ENCODE measurements at places on chromosomes 5 and 9. TPM values are rescaled to one million over a fixed set of nuclear protein-coding genes. Genes with fewer than 3 reads are reported as not detected.

The SPZ1 gene
- polyA plus RNA-seq = not detected

The AOPEP gene
- polyA plus RNA-seq = 43.0 TPM

The GLDC gene
- 0.81 TPM for polyA plus RNA-seq

The SLC25A2 gene
- polyA plus RNA-seq = 0.10 TPM

The ACOT12 gene
- 0.22 TPM for polyA plus RNA-seq

- DNase-seq = peak; percentile 8
These were observed 43.5 kb upstream of the RASGRF2 start for GRCh38 chr5:80916676-80917075.

DNA sequence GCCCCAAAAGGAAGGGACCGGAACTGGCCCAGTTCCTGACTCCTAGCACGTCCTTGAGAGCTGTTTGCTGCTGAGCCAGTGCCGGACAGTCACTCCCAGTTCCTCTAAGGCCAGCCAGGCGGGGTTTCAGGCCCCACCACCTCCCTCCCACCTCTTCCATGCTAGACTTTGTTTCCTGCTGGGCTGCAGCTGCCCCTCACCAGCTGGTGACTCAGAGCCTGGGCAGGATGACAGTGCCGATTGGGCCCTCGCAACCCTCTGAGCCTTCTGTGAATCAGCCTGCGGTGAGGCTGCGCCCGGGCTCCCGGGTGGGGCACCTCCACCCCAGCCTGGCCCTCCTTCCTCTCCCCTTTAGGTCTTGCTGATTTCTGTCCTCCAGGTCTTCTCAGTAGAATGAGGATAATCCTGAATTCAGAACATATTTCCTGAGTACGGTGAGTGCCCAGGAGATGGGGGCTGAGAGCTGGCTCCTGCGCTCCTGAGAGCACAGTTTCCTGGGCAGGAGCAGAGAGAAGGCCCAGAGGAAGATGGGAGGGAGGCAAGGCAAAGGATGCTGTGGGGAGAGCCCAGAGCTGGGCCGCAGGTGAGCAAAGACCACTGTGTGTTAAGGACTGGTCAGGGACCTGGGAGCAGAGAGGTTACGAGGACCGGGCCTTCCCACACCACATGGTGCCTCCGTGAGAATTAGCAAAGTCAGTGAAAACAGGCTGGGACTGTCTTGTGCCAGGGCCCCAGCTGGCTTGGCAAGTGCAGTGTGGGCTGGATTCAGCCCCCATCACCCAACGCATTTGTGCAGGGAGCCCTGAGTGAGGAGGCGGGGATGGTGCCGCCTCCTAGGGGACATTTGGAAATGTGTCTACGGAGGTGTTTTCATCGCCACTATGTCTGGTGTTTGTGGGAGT lies 32.9 kb upstream of the STXBP1 start:
- DNase-seq = no peak

DNA sequence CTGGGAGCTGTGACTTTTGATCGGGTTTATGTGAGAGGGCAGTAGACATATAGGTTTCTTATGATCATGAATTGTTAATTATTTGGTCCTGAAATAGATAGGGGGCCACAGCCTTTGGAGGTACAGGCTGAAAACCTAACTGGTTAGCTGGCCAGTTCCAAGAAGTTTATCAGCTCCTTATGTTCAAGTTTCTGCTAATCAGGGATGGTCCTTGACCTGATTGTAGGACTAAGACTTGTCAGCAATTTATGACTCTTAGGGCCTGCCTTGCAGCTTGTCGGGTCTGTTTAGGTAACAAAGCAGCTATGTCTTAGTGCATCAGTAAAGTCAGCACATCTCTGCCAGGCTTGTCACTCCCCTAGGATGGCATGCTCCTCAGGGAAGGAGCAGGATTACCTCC lies 151.8 kb upstream of the RUSC2 start:
- no peak for DNase-seq

DNA sequence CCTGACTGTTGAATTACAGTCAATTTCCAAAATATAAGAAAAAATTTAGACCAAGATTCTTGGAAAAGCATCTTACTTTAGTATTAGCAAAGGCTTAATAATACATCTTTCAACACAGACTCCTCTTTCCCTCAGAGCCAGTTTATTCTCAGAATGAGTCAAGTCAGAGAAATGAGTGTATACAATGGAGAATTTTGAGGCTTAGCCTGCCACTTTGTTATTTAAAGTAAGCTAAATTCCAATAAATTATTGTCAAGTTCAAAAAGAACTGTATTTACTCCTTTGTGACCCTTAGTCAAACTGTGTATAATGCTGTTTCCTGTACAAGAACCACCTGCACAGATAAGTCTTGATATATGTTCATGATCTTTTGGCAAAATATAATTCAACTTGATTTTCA lies 428.5 kb upstream of the ITGA1 start:
- no peak for DNase-seq

GRCh38 chr9:7094052-7094451 lies 336.3 kb downstream of the KDM4C start:
- DNase-seq = no peak

DNA sequence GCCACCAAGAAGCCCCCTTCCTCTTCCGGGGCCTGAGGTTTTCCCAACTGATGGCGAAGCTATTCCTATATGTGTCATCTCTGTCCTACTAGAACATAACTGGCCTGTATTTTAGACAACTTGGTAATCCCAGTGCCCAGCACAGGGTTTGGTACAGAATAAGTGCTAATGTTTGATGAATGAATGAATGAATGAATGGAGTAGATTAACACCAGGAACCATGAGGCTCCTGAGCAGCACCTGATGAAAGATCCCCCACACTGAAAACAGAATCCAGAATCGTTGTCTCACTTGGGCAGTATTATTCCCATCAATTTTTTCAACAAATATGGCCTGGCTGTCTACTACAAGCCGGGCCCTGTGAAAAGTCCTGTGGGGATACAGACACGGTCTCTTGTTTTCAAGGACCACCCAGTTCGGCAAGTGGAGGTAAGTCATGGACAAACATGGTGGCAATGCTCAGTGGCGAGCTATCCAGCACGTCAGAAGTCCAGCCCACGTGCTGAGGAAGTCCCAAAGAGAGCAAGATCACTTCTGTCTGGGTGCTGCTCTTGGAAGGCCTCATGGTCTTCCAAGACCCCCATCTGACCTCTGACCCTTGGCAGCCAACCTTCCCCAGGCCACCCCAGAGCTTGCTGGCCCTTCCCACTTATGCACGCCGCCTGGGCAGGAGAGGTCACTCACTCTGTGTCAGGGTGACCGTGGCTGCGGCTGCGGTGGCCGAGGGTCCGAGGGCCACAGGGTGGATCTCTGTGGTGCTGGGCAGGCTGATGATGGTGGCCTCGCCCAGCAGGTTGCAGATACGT lies 1.0 kb downstream of the NAIF1 start:
- no peak for DNase-seq

- no peak for DNase-seq
These were observed 19.2 kb downstream of the EFCAB9 start for GRCh38 chr5:172213126-172213525.

- DNase-seq = no peak
These were observed 52.0 kb upstream of the KCNIP1 start for GRCh38 chr5:170451747-170452365.

GRCh38 chr9:34984049-34984448 lies 5.5 kb upstream of the DNAJB5 start:
- DNase-seq = no peak

- DNase-seq = no peak
These were observed 1.3 kb downstream of the RAI14 start for GRCh38 chr5:34657274-34657921.

DNA sequence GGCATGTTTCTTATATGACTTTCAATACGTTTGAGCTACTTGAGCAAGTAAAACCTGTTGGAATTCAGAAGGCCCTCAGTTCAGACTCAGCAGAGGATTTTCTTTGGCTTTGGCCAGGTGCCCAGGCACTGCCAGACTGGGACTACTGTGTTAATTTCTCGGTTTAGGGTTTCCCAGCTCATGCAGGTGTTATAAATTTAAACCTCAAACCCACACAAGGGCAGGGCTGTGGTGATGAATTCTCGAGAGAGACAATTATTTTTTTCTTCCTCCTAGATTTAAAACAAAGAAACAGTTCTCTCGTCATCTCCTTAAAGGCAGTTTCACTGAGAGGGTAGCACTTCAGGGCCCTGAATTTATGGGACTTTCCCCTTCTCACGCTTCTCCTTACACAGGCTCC lies 406.0 kb upstream of the PIK3R1 start:
- DNase-seq = no peak

- no peak for DNase-seq
These were observed 20.1 kb upstream of the PFDN1 start for GRCh38 chr5:140322751-140323731.

DNA sequence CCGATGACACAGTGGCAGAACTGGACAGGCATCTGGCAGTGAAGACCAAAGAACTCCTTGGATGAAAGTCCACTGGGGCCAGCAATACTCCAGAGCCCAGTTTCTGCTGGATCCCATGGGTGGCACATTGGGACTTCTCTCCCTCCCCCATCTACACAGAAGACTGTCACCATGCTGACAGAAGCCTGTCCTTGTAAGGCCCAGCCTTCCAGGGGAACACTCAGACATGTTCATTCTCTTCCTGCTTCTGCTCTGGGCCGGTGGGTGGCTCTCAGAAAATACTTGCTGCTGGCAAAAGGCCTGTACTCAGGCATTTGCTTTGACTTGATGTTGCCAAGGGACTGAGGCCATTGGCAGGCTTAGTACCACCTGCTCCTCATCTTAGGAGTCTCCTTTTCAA lies 48.3 kb upstream of the PTGS1 start:
- no peak for DNase-seq
